Mononuclear cell (primary cell): ENCODE measurements at places on chromosomes 4 and X. TPM values are rescaled to one million over a fixed set of nuclear protein-coding genes. Genes with fewer than 3 reads are reported as not detected.

The DOK7 gene
- 0.63 TPM for total RNA-seq

The SOD3 gene
- total RNA-seq: not detected

The CFAP99 gene
- total RNA-seq: 0.10 TPM

The ABCD1 gene
- total RNA-seq: 8.8 TPM

The CC2D2A gene
- total RNA-seq: 0.63 TPM

The TCEANC gene
- 18.5 TPM for total RNA-seq

The SULT1E1 gene
- not detected for total RNA-seq

The VCX3B gene
- not detected for total RNA-seq

The PCDH18 gene
- 0.10 TPM for total RNA-seq

The HMX1 gene
- not detected for total RNA-seq

The SLC9B1 gene
- 3.4 TPM for total RNA-seq

The GPR50 gene
- total RNA-seq: not detected

The FAM47A gene
- not detected for total RNA-seq

The DNAAF6 gene
- 0.10 TPM for total RNA-seq
